ENCODE measurements at places on chromosomes 16 and 17.

DNA sequence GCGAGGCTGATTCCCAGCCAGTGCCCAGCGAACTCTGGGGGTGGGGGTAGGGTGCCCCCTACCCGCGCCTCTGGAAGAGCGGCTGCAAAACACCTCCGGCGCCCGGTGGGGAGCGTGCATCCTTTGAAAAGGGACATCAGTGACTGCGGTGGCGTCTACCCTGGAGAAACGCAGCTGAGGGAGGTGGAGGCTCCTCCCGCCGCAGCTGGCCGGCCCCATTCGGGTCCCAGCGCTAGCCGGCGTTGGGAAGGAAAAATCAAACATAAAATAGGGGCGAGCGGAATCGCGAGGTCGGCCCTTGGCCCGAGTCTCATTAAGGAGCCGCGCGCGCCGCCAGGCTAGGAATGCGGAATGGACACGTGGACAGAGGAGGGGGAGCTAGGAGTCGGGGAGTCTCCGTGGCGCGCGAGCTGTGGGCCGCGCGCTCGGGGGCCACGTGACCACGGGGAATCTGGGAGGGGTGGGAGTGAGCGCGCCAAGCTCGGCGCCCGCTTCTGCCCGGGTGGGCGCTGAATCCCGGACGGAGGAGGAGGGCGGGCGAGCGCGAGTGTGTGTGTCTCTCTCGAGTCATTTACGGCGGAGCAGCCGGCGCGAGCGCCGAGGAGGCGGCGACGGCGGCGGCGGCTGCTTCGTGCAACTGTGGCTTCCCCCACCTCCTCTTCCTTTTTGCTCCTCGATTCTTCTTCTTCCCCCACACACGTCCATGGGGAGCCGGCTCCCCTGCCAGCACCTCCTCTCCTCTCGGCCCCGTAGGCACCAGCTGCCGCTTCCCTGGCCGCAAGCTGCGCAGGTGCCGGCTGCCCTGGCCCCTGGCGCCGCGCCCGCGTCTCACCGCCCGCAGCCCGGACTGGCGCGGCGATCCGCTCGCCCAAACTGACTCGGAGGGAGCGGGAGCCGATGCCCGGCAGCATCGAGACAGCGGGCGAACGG lies at the start of gene TMEM132E:
TSS of gene TMEM132E (plus strand) at position 566 of the 930 bp plus-strand sequence. CDS start 1,495 bp downstream, outside the sequence.
- DNase-seq: peak; percentile 9

GRCh38 chr16:64489449-64489848 lies 632.4 kb downstream of the CDH11 start:
- no peak for DNase-seq

DNA sequence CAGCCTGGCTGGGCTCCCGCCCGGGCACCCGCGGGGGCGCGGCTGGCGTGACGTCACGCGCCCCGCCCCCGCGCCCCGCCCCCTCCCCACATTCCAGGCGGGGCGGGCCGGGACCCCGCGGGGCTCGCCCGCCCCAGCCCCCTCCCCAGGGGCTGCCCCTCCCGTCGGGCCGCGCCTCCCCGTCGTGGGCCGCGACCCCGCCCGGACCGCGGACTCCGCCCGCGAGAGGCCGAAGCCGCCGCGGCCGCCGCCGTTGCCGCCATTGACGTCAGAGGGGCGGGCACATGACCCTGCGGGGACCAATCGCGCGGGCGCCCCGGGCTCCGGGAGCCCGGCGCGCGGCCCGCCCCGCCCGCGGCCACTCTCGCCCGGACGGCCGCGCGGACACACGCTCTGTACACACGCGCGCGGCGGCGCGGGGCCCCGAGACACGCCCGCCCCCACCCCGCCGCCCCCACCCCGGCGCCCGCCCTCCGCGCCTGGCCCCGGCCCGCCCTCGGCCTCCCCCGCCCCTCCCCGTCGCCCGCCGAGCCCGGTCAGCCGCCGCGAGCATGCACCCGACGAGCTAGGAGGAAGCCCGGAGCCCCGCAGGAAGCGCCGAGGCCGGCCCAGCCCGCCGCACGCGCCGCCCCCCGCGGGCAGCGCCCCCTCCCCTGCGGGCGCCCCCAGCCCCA lies at the start of gene CMIP:
TSS of gene CMIP (plus strand) at position 361 of the 674 bp plus-strand sequence.
- DNase-seq: peak; percentile 86

GRCh38 chr17:27348196-27348595 lies 54.3 kb downstream of the WSB1 start:
- no peak for DNase-seq
